CD8-positive, alpha-beta memory T cell (primary cell): ENCODE measurements at places on chromosomes 13 and 19.

GRCh38 chr19:45153339-45154063 lies 7.3 kb downstream of the NKPD1 start:
- DNase-seq, result peak; percentile 23

DNA sequence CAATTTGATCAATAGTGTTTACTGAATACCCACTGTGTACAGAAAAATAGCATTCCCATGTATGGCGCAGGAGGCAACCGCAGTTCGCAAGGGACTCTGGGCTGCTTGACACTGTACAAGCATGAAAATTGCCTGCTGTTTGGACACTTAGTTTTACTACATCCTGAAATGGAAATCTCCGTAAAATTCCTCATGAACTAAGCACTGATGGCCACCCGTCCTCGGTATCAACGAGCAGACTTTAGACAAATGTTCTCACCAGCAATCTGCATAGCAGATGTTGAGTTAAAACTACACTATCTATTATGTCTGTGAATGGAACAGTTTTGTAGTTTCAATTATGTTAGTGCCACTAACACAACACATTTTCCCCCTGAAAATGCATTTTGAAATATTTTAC lies 294.7 kb downstream of the DCLK1 start:
- no peak for DNase-seq

DNA sequence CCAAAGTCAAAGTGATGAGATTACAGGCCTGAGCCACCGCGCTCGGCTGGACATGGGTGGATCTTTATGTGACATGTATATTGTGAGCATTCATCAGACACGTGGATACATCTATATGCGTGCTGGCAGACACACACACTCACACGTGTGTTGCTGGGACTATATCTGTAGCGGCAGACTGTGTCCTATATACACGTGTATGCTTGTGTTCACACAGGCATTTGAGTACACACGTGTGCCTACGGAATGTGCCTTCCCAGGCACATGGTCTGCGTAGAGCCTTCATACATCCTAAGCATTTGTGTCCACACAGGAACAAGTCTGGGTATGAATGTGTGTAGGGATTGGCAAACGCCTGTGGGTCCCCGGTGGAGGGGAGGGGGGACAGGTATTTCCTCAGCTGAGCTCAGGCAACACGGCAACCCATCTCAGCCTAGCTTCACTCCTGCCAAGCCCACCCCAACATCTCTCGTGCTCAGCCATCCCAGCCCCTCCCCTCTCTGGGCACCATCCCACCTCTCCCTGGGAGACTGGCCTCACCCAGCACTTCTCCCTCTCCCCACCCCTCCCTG lies 2.6 kb downstream of the UNC13A start:
- DNase-seq, result no peak

DNA sequence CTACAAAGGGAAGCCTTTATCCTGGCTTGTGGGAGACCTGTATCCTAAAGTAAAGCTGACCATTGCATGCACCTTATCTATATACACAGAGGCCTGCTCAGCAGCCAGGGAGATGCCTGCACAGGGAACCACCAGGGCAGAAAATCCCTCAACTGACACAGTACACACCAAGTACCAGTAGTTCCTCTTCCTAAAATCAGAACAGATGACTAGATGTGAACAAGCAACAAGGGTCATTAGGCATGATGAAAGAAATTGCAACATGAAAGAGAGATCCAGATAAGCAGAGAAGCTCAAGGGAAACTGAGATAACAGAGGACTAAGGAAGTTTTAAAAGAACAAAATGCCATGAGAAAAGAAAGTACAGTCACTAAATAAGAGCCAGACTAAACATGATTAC lies 39.7 kb upstream of the SLC7A9 start:
- no peak for DNase-seq

DNA sequence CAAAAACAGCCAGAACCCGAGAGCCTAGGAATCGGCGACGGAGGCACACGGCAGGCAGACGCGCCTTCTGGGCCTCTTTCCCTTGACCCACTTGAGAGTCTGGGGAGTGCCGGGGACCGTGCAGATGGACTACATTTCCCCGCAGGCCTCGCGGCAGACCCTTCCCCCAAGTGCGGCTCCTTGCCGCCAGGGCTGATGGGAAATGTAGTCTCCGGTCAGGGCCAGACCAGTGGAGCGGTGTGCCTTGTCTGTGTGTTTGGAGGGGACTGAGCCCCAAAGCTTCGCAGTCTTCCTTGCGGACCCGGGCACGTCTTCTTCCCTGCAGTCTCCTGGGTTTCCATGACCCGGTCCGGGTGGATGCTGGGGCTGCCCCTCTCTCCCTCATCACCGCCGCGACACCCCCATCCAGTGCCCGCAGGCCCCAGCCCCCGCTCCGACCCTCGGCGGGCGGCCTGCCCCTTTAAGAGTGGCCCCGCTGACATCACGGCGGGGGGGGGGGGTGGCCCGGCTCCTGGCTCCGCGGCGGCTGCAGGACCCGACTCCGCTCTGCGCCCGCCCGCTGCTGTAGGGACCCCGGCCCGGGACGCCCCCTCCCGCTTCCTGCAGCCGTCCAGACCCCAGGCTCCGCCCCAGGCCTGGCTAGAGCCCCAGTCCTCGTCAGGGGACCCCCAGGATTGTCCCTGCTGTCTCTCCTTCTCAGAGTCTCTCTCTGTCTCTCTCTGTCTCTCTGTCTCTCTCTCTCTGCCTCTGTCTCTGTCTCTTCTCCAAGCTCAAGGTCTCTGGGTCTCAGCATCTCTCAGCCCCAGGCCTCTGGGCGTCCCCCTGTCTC lies 758 bp upstream of the CACNG7 start:
- DNase-seq, result no peak

DNA sequence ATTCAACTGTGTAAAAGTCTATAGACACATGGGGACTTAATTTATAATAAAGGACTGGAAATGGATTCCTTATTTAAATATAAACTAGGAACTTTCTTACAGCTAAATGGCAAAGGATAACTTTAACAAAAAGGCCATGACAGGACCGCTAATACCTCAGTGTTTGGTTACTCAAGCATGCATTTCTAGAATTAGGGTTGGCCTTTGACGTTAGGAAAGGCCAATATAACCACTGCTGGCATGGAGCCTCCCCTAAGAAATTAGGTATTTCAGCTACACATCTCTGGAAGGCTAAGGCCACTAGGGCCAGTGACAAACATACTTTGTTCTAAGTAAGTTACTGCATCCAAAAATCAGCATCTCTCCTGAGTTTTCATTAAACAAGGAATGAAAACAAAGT lies 9.3 kb downstream of the PEG3 start:
- no peak for DNase-seq

GRCh38 chr19:45786533-45786894 lies 4.2 kb upstream of the DMPK start:
- no peak for DNase-seq

- no peak for DNase-seq
Observed at GRCh38 chr19:10291554-10292205, 1.9 kb downstream of the ICAM5 start.

DNA sequence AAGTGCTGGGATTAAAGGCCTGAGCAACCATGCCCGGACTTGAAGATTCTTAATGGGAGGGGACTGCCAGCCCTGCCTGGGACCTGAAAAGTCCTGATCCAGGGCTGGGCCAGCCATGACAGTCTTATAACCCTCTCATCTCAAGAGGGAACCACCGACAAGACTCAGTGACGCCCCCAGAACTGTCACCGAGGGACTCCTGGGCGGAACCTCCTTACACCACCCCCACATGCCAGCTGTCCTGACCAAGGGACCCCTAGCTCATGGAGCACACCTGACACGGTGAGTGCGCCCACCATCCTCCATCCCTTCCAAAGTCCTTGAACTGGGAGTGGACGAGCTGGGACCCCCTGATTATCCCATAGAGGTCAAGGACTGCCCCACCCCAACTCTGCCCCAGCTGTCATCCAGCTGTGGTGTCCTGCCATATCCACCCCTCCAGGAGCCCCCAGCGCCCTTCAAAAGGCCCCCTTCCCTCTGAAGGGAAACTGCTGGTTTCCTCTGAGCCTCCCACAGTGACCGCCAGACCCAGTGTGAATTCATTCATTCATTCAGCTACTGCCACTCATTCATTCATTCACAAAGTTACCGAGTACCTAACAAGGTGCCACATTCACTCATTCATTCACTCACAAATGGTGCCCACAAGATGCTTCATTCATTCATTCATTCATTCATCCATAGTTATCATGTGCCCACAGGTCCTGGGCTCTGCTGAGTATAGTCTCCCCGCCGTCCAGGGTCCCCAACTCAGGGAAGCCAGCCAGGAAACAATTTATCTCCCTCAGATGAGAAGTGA lies 3.7 kb downstream of the NDUFA11 start:
- DNase-seq, result no peak

GRCh38 chr13:44230736-44231135 lies 142.9 kb upstream of the SERP2 start:
- DNase-seq, result no peak

GRCh38 chr13:47829690-47830089 lies 171.4 kb downstream of the SUCLA2 start:
- DNase-seq, result no peak

- DNase-seq, result no peak
Observed at GRCh38 chr13:19910336-19911072, 47.1 kb upstream of the ZMYM5 start.

DNA sequence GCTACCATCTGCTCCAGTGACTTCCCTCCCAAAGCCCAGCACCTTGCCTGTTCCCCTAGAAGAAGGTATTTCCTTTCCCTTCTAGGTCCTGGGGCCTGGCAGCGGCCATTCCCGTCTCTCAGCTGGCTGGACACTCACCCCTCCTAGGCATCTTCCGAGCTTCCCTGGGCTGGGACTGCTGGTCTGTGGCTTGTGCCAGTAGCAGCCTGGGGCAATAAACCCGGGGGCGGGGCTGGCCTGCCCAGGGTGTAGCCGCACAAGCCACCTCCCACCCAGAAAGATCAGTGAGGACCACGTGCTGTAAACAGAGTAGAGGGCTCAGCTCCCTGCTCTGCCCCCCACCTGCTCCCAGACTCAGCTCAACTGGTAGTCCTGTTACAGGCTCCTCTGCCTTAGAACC lies 15.0 kb downstream of the LIPE start:
- DNase-seq, result peak; percentile 42
